ENCODE measurements at places on chromosomes 4 and X. TPM values are rescaled to one million over a fixed set of nuclear protein-coding genes. Genes with fewer than 3 reads are reported as not detected.
A peak's percentile ranks its signal among the peaks of the same experiment; 100 is the strongest.

- peak; percentile 64 for DNase-seq
Measured at GRCh38 chr4:127965803-127966175, 583 bp downstream of the ABHD18 start.

- no peak for DNase-seq
Measured at GRCh38 chr4:73599182-73599581, 21.1 kb downstream of the RASSF6 start.

FREM3 gene
- 0.38 TPM for total RNA-seq

MTNR1A gene
- not detected for total RNA-seq

DNA sequence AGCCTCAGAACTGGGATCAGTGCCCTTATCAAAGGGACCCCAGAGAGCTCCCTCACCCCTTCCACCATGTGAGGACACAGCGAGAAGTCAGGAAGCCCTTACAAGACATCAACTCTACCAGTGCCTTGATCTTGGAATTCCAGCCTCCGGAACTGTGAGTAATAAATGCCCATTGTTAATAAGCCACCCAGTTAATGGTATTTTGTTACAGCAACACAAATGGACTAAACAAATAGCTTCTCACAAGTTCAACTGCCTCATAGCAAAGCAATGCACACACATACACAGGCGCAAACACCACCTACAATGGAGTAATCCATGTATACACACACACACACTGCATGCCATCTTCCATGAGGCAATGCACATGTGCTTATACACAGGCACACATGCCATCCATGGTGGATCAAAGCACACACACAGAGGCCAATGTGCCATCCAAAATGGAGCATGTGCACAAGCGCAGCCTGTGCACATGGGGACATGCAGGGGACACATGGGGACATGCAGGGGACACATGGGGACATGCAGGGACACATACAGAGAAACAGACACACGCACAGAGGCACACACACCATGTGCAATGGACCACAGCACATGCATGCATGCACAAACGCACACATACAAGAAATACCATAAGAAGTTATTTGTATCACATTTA, 137.6 kb upstream of the TBL1X start:
- no peak for DNase-seq

DNA sequence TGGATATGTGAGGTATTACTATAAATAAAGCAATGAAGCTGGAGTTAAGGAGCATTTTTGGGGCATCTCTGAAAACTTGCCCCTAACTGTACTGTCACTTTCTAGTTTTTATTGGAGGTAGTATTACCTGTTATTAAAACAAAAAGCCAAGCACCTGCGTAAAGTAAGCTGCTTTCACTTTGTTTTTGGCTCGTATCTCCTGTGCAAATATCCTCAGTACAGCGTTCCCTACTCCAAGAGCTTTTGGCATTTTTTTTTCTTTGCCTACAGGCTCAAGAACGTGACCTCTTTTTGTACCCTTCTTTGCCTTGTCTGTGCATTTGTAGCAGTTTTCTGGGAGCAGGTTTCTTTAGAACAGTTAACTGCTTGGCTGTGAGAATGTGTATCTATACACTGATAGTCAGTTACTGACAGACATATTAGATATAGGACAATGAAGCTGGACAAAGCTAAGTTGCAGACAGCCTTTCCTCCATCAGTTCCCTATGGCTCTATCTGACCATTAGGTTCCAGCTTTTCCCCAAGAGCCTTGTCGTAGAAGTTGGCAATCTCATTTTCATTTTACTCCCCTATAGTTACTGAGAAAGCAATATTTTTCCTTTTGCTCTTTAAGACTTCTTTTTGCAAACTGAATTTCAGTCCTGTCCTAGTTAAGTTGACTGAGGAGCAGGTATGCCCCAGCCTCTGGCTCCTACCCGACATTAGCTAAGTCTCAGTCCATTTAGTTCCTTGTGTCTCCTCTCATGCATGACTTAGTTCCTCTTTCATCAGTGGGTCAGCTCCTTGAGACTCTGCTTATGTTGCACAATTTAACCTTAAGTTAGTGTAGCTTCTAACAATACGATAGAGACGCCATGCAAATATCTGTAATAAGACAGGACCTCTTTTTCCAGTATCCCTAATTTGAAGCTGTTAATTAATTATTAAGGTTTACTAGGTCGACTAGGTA, 71.5 kb upstream of the HPRT1 start:
- DNase-seq = no peak

PAQR3 gene
- total RNA-seq = 7.7 TPM

GRCh38 chrX:29545878-29546277, 669.5 kb upstream of the MAGEB2 start:
- no peak for DNase-seq

DNA sequence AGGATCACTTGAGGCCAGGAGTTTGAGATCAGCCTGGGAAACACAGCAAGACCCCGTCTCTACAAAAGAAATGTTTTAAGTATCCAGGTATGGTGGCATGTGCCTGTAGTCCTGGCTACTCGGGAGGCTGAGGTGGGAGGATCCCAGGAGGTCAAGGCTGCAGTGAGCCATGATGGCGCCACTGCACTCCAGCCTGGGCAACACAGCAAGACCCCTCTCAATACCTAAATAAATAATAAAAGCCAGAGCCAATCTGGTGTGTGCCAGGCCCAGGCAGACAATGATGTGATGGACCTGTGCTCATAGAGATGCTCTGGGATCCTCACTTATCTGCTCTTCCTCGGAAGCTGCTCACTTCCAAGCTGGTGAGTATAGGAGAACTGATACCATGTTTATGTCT, 18.2 kb upstream of the SASH3 start:
- DNase-seq = no peak

HSFX2 gene
- not detected for total RNA-seq

GRCh38 chrX:6021316-6022091, 207.2 kb downstream of the NLGN4X start:
- DNase-seq = no peak

DNA sequence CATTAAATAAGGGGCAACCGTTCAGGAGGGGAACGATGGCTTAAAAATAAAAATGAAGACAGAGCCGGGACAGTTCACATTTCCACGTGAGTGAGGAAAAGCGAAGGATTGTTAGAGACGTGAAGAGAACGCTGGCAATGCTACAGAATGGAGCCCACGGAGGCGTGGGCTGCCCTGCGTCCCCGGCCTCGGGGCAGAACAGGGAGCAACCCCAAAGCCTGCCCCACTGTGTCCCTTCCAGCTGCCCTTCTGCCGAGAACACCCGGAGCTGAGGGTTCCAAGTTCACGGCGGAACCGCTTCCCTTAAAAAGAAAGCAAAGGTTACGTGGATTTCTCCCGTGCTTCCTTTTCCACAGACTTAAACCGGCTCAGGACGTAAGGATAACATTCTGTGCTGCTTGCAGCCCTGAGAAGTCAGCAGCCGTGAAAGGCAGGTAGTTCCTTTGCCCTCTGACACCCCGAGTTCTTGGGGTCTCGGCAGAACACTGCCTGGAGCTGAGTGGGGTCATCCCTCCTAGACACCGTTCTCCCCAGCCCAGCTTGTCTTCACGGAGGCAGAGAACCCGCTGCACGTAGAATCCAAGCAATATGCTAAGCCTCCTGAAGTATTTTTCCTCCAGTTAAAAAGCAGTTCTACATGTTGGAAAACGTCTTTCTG, 14.2 kb downstream of the DHRSX start:
- DNase-seq = no peak

DNA sequence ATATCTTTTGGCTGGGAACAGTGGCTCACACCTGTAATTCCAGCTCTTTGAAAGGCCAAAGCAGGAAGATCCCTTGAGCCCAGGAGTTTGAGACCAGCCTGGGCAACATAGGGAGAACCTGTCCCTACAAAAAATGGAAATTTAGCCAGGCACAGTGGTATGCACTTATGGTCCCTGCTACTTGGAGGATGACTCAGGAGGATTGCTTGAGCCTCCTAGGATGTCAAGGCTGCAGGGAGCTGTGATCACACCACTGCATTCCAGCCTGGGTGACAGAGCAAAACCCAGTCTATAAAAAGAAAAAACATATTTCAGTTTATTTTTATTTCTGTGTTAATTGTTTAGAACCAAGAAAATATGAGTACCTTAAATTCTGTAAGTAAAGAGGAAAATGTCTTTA, 123.7 kb downstream of the CBR4 start:
- DNase-seq = no peak

USP26 gene
- total RNA-seq = not detected

LARP1B gene
- 13.2 TPM for total RNA-seq

MAGEB2 gene
- total RNA-seq = not detected

DNA sequence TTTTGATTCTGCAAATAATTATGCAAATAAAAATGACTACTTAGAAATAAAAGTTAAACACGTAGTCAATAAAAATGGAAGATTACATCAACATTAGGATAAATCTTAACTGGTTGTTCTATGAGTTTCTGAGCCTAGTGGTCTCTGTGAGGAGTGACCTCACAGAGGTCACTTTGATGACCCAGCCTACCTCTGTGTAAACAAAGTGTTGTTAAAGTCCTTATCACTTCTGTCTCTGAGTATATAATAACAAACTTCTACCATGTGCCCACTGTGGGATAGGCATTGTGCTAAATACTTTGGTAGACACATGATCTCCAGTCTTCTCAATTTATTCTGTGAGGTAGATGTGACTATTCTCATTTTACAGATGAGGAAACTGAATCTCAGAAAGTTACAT, 85.4 kb downstream of the PDE5A start:
- DNase-seq = no peak

GRCh38 chr4:20652226-20652885, 47.9 kb upstream of the PACRGL start:
- DNase-seq = no peak

ZNF595 gene
- total RNA-seq = 14.6 TPM

CXCL10 gene
- 3.3 TPM for total RNA-seq

DCAF12L1 gene
- not detected for total RNA-seq

DNA sequence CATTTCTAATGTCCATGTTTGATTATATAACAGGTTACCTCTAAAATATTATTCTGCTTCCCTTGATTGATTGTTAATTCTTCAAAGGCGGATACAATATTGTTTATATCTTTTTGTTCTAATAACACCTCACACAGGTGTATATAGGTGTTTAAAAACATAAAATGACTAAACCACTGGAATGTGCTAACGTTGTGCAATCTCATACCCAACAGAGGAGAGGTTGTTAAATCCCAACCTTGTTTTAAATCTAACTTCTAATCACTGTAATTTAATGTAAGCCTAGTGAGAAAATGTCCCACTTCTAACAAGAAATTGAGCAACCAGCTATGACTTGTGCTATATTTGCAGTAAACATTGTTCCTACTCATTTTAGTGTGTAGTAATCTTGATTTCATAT, 1.3 kb downstream of the ODAM start:
- DNase-seq = no peak

DNA sequence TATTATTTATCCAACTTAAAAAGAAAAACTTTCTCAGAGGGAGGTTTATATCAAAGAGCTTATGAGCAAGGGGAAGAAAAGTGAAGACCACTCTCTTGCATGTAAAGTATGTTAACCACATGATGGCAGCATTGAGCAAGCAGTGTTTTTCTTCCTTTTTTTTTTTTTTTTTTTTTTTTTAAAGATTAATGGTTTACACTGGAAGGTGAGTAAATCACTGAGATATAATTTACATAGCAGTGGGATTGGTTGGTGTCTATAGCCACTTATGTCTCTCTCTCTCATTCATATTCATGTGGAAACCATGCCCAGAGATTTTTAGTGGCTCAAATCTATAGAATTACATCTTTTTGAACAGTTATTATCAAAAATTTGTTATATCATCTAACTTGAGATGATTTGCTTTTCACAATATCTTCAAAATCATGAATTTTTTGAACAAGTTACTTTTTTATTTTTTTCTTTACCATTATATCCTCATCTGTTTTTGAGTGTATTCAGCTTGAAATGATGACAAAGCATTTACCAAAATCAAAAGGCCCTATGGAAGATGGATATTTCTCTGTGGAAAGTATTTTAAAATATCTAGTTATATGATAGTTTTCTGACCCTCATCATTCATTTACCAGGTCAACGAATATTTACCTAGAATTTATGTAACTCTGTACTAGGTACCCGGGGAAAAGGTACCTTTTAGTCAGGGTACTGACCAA, 31.6 kb downstream of the MTHFD2L start:
- no peak for DNase-seq

- no peak for DNase-seq
Measured at GRCh38 chr4:87089368-87089767, 131.1 kb downstream of the KLHL8 start.

TGIF2LX gene
- not detected for total RNA-seq

GRCh38 chr4:152896811-152897210, 39.3 kb upstream of the FHDC1 start:
- DNase-seq = no peak

DNA sequence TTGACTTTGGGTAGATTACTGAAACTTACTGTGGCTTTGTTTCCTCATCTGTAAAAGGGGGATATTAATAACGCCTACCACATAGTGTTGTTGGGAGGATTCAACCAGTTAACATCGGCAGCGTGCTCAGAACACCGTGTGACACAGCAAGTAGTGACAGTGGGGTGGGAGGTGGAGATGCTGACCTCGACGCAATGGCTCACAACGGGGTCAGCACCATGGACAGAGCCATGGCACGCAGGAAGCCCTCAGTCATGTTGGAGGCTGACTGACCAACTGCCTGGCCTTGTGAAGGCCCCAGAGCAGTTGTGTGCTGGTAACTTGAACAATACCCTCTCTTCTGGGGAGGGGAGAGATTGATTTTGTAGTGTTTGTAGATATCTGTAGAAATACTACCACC, 93.2 kb downstream of the WFS1 start:
- DNase-seq = no peak

DNA sequence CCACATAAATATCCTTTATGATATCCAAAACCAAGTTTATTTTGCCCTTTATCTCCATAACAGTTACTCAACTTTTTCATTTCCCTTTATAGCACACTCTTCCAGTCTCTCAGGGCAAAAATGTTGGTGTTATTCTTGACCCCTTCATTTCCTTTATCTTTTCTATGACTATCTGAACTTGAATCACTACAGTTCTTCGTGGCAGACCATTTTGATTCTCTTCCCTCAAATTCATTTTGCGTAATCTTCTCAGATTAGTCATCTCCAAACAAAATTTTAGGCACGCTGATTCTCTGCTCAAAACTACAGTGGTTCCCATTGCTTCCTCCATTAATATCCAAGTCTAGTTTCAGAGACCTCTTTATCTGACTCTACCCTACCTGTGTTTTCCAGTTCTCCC, 26.1 kb downstream of the RUFY3 start:
- no peak for DNase-seq
